ENCODE measurements at places on chromosomes 3 and 15.

DNA sequence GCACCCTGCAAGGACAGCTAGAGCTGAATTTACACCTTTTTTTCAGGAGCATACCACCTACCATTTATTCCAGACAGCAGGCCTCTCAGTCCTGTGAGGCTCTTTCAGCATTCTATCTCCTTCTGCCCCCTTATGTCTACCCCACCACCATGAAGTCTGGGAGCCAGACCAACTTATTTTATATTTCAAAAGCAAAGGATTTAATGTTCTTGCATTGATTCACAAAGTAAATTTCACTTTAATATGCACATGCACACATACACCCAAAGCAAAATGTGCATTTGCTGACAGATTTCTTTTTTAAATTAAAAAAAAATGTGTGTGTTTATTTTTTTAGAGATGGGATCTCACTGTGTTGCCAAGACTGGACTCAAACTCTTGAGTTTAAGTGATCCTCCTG, 264.2 kb upstream of the LRRC3B start:
- no peak for ATAC-seq

DNA sequence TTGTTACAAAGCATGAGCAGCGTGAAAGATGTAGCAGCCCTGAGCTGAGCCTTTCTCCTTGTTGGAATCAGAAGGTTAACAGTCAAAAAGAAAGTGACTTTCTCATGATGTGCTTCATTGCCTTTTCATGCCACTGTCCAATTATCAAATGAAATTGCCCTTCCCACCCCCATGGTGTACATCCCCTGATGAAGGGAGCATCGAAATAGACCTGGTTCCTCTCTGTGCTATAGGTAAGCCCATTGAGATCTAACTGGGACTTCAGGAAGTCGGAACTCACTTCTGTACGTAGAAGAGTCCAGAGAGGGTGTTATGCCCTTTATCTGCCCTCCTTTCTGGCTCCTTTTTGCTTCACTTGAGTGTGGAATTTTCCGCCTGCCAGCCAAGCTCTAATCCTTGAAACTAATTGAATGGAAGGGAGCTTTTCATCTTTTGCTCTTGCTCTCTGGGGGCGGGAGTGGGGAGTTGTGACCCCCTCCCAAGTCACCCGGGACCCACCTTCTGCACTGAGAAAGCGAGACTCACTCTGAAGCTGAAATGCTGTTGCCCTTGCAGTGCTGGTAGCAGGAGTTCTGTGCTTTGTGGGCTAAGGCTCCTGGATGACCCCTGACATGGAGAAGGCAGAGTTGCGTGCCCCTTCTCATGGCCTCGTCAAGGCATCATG, 20.9 kb downstream of the ABHD6 start:
- ATAC-seq = no peak

- ATAC-seq = no peak
These were observed 271.9 kb downstream of the MCTP2 start for GRCh38 chr15:94503293-94503692.

DNA sequence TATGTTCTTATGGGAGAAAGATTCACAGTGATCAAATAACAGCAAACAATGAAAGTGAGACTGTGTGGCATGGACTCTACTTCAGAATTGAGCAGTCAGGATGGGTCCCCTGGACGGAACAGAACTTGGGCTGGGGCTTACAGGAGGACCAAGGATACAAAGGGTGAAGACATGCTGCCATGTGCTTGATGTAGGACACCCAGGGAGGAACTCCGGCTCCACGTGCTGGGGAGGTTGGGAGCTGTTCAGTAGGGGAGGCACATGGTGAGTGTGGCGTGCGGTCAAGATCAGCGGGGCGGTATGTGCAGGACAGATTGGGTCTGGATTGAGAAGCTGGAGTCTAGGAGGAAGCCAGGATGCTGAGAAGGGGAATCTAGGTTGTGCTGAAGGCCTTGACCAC, 32.6 kb downstream of the PPCDC start:
- no peak for ATAC-seq

- ATAC-seq = peak; percentile 74
These were observed 33.9 kb upstream of the C15orf39 start for GRCh38 chr15:75167588-75168350.

GRCh38 chr3:184315543-184315867, 1.1 kb downstream of the EIF4G1 start:
- ATAC-seq = no peak

DNA sequence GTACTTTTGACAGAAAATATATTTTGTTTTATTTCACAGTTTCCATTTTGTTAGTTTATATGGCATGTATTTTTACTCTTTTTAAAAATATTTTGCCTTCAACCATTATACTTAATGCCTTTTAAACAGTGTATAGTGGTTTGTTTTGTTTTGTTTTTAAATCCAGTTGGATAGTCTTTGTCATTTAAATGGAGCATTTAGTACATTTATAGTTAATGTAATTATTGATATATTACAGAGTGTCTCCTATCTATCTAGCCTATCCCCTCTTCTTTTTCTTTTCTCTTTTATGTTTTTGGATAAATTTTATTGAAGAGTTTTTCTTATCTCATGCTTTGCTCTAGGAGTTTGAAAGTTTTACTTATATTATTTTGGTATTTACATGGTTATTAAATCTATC, 3.6 kb downstream of the SAMMSON start:
- ATAC-seq = no peak

GRCh38 chr15:33411596-33412540, 101.1 kb downstream of the RYR3 start:
- no peak for ATAC-seq

GRCh38 chr15:78533331-78533730, 6.9 kb upstream of the PSMA4 start:
- ATAC-seq = no peak

GRCh38 chr3:39748763-39749162, 60.6 kb upstream of the MYRIP start:
- no peak for ATAC-seq

GRCh38 chr3:71117572-71118247, 465.8 kb downstream of the FOXP1 start:
- ATAC-seq = peak; percentile 41

GRCh38 chr3:5138214-5138981, 16.3 kb downstream of the ARL8B start:
- ATAC-seq = no peak

All from activated T-helper 17 cell treated with anti-CD3 and anti-CD28 coated beads, Interleukin-2, amount 50 U/mL, for 72 hours (primary cell).